Amniotic stem cell (primary cell): ENCODE measurements at places on chromosomes 2 and 18.

DNA sequence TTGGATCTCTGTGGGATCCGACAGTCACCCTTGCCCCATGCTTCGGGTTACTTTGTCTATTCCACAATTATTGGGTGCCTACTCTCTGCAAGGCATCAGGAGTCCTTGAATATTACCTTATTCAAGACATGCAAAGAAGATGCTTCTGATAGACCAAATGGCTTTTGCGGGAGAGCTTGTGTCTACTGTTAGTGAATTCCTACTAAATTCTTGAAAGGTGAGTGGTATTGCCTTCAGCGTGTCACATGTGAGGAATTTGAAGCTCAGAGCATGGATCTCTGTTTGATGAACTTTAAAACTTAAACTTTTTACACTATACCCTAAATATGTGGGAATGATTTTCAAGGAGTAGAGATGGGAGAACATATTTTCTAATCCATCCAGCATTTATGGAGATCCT is 184.4 kb downstream of the LTBP1 start:
- DNase-seq, result no peak

- no peak for DNase-seq
These were observed 333.7 kb upstream of the FANCL start for GRCh38 chr2:58574873-58575272.

DNA sequence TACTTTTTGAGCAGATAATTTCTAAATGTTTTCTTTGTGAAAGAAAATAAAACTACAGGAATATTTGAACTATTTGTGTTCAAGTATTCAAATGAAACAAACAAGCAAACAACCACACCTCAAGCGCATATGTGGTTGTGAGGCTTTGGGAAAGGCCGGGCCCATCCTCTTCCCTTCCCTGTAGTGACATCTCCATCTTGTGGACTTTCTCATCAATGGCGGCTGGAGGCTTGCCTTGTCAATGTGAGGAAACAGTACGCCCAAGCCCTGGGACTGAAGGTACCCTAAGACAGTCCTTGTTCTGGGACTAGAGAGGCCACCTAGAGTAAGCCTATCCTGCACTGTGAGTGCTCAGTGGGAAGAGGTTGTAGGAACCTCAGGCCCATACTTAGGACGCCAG is 166.8 kb downstream of the TPGS2 start:
- no peak for DNase-seq

GRCh38 chr2:6664332-6665061 is 201.2 kb downstream of the CMPK2 start:
- no peak for DNase-seq

- DNase-seq, result no peak
These were observed 132.8 kb upstream of the GALNT5 start for GRCh38 chr2:157124731-157125130.

- no peak for DNase-seq
These were observed 53.7 kb downstream of the MCFD2 start for GRCh38 chr2:46861916-46862315.

GRCh38 chr2:219405958-219406860 is 12.0 kb upstream of the DES start:
- DNase-seq, result no peak
